ENCODE measurements at places on chromosomes 5 and 9.

GRCh38 chr9:127530206-127530941, 79.1 kb downstream of the LRSAM1 start:
- no peak for DNase-seq

DNA sequence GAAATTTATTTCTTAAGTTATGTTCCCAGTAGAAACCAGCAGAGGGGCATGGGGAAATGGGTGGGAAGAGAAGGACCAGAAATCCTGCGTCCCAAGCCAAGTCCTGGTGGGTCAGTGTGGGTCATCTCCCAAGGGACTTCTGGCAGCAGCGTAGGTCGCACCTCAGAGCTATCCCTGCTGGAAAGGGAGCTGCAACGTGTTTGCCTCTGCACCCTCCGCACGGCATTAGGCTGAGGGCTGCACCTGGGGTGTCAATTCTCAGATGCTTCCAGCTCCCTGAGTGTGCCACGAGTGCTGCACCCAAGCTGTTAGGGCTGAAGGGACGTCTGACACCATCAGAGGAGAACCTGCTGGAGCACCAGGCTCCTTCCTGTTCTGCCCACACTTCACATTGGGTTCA, 182.8 kb downstream of the CACNA1B start:
- no peak for DNase-seq

- DNase-seq = no peak
Measured at GRCh38 chr5:157596487-157596886, 20.9 kb upstream of the ADAM19 start.

GRCh38 chr5:150413176-150413901, 629 bp upstream of the CD74 start:
- no peak for DNase-seq

DNA sequence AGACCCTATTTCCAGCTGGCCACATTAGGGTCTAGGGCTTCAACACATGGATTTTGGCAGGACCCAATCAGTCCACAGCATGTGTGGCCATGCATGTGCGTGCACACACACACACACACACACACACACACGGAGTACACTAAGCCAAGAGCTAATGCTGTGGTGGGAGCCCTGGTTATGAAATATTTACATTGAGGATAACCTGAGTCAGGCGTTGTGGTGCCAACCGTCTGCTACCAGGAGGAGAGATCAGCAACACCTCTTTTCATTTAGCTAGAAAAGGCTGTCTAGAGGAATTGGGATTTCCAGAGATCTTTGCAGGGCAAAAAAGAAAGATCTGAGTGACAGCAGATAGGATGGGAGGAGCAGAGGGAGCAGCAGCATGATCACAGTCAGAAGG, 141.5 kb downstream of the TRPM3 start:
- no peak for DNase-seq

GRCh38 chr9:133758228-133758627, 20.1 kb upstream of the SARDH start:
- DNase-seq = no peak

DNA sequence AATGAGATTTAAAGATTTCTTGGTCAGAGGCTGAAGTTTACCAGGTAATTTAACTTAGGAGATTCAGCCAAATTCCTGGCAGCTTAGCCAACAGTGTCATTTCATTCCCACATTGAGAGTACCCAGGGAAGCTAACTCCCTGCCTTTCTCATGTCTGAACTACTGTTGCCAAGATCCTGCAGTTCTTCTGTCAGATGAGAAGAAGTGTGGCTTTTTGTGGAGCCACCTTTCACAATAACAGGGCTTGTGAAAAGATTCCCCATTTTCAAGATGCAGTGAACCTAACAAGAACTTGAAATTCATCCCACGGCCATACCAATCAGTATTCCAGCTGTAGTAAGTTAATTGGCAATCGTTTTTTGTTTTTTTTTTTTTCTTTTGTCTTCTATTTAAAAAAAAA, 176.4 kb downstream of the XRCC4 start:
- DNase-seq = no peak

DNA sequence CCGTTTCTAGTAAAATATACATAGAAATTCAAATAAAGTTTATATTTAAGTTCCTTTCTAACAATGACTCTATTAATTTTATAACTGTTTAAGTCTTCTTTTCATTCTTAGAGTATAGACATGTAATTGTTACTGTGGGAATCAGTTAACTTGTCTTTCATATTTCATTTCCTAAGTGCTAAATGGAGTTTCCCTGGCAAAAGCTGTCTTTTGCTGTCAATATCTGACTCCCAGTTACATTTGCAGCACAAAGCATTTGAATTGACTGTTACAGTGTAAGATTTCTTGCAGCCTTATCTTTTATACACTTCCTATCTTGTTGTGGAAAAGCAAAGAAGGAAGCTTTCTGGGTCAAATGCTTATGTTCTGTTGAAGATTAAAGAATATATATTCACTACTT, 1026.3 kb downstream of the CDH9 start:
- DNase-seq = no peak

DNA sequence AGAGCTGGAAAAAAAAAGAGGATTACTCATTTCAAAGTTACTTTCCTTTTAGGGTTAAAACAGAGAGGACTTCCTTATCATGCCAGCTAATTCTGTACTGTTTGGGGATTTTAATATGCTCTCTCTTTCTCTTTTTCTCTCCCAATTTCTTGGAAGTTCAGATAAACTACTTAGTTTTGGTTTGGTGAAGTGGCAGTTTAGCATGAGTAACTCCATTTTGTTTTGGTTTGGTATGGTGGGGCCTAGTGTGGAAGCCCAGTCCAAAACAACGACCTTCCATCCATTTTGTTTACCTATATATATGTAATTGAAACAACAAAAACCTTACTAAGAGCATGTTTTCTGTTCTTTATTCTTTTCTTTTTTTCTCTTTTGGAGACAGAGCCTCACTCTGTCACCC, 3.7 kb upstream of the BSPRY start:
- DNase-seq = no peak

GRCh38 chr5:142104491-142104890, 4.1 kb upstream of the NDFIP1 start:
- DNase-seq = no peak

DNA sequence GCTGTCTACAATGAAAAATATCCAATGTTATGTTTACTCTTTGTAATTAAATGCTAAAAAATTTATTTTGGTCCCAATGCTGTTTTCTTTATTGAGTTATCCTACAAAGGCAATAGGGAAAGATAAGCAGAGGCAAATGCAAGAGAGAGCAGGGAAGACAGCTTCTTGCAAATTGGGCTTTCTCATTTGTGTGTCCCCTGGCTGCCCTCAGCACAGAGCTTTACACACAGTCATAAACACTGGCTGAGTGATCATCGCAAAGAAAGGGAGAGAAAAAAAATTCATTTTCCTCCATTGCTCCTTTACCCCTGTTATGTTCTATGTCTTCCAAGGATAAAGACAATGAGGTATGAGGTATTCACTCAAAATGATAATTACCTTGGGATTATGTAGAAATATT, 2.3 kb upstream of the TSSK1B start:
- no peak for DNase-seq

DNA sequence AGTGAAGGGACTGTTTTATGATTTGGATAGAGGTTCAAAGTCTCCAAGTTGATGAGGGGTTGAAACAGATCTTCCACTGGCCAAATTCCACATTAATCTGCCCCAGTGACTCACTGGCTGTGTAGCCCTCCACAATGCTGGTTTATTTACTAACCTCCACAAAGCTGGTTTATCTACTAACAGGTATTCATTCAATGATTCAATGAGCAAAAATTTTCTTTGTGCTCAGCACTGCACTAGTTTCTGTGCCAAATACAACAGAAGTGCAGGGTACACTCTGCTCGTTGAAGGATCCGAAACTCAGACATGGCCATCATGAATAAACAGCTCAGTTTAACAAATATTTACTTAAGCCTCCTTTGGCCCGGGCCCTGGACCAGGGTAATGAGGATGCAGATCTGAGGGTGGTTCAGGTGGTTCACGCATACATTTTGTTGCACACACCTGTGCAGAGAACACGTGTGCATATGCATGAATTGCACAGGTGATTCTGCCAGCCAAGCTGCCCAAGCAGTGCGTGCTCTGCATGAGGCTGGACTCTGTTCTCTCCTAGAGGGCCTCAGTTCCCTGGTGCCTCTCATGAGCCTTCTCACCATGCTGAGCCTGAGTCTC, 71.0 kb downstream of the SH3PXD2B start:
- no peak for DNase-seq

DNA sequence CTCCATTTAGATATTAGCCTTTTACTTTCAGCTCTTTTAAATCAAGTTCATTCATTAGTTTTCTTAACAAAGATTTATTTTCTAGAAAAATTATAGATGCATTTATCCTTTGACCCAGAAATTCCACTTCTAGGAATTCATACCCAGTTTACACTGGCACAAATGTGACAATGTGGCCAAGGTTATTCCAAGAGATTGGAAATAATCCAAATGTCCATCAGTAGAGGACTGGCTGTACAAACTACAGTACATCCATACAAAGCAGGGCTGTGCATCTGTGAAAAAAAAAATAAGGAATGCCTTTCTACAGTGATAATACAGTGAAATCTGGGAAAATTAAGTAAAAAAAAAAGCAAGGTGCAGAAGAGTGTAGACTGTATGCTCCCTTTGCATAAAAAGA, 149.2 kb downstream of the GABBR2 start:
- no peak for DNase-seq

DNA sequence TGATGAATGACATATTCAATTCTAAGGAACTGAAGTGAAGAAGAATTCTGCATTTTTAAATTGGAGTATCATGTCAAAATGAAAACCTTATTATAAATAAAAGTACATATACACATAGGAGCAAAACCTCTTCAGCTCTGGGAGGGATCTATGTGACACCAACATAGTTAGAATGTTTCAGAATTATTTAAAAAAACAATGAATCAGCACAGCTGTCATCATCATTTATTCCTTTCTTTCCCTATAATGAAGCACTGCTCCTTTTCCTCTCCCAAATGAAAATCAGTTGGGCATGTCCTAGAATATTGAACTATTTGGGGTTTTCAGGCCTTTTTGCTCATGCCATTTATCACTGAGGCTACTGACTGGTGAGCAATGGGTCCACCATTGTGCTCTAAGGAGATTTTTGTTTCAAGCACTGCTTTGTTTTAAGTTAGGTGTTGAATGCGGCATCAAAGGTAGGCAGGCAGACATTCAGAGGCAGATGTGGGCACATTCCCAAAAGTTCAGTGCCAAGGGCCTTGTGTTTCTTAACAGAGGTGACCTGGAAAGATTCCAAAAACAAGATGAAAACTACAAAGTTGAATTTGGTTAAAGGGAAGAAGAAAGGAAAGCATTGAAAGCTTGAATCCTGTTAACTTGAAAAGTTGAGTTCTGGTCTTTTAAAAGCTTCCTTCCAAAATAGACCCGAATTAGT, 126.4 kb upstream of the ADAMTSL1 start:
- no peak for DNase-seq

DNA sequence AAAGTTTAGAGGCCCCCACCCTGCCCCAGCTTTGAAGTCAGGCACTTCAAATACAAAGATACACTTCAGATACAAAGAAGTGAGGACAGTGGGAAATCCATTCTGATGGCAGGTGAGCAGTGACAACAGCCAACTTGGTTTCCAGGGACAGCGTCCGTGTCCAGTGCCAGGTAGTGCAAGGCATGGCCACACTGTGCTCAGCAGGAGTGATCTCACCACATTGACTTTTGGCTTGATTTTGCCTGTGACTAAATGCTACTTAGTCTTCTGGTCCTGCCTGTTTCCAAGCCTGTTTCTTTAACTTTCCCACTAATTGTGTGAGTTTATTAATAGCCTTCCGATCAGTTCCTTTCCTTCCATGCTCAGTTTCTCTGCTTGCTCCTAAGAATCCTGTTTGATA, 72.6 kb upstream of the PALM2AKAP2 start:
- DNase-seq = no peak

DNA sequence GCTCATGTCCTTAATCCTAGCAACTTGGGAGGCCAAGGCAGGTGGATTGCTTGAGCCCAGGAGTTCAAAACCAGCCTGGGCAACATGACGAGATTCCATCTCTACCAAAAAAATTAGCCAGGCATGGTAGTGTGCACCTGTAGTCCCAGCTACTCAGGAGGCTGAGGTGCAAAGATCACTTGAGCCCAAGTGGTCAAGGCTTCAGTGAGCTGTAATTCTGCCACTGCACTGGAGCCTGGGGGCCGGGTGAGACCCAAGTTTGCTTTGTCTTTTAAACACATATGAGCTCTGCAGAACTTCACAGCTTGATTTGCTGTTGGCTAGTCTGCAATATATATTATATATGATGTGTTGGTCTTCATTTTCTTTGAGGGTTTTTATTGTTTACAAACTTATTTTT, 89.8 kb downstream of the UBE2R2 start:
- no peak for DNase-seq

- no peak for DNase-seq
Measured at GRCh38 chr9:4145482-4145881, 154.4 kb downstream of the GLIS3 start.
